ENCODE measurements at places on chromosomes 6 and 20. TPM values are rescaled to one million over a fixed set of nuclear protein-coding genes. Genes with fewer than 3 reads are reported as not detected.

Gene SLC44A4
- total RNA-seq: 0.32 TPM

Gene SLC22A2
- not detected for total RNA-seq

Gene SLC17A5
- total RNA-seq: 15.6 TPM

Gene SYCP2L
- not detected for total RNA-seq

Gene FILIP1
- total RNA-seq: 16.2 TPM

Gene FAM209B
- not detected for total RNA-seq
